Natural killer cell (primary cell): ENCODE measurements at places on chromosomes 4 and X. TPM values are rescaled to one million over a fixed set of nuclear protein-coding genes. Genes with fewer than 3 reads are reported as not detected.

DNA sequence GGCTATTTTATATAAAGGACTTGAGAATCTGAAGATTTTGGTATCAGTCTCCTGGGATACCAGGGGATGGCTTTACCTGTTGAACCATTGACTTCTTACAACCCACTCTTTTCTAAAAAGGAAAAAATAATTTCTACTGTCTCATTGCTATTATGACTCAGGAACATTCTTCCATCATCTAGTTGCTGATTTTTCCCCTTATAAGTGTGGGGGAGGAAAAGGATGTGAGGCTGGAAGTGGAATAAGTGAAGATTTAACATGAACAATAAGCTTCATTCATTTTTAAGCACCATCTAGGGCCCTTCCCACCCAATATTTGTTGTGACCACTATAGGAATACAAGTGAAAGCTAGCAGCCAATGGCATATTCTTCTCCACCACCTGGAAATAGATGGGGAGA, 10.6 kb upstream of the MND1 start:
- H3K4me1 ChIP-seq: no peaks in the 10 kb centered on the region
- no peaks in the 10 kb centered on the region for H3K27me3 ChIP-seq
- no peak overlapping the region for H3K4me3 ChIP-seq
- H3K36me3 ChIP-seq: no peaks in the 10 kb centered on the region

DNA sequence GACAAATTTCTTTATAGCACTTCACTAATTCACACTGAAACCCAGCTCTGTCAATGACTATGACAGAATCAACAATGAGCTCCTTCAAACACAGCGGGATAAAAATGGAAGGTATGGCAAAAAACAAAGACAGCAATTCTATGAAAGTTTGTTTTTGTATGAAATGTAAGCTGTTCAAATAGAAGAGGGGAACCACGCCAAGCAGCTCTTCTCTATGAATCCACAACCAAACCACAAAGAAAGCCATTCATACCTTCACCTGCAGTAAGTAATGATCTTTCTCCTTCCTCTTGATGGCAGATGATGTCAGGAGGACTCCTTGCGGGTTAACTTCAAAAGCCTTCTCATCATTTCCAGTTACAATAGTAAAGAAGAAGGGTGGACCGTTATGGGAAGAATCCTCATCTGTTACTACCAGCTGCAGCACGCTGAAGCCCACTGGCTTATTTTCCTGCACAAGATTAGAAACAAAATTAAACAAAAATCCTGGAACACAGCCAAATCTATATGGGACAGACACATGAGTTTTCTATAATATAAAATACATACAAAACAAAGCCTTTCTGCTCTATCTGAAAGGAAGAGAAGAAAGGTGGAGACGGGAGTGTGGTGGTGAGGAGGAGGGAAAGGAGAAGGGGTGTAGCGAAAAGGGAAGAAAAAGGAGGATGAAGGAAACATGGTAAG, 48.9 kb upstream of the MTNR1A start:
- DNase-seq: no peak
- no peaks in the 10 kb centered on the region for H3K4me1 ChIP-seq
- H3K4me3 ChIP-seq: no peak overlapping the region

DNA sequence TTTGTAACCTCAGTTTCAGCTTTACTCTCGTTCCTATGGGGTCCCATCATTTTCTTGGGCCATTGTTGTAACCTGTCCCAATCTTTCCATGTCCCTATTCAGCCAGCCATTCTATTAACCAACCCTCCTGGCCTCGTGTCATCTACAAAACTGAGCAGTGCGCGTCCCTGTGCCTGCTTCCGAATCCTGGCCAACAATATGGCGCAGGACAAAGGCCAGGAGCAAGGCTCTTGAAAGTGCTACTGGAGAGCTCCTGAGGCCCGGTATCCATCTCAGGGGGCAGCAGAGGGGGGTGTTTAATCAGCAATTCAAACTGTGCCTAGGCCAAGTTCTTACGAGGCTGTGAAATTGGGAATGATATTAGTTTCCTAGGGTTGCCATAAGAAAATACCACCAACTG, 41.2 kb upstream of the APLN start:
- H3K27me3 ChIP-seq: no peaks in the 10 kb centered on the region
- no peak overlapping the region for H3K27ac ChIP-seq
- H3K4me1 ChIP-seq: no peaks in the 10 kb centered on the region
- no peak for DNase-seq
- no peaks in the 10 kb centered on the region for H3K36me3 ChIP-seq
- no peak overlapping the region for H3K4me3 ChIP-seq

Gene SLC9A7
- 0.39 TPM for total RNA-seq

Gene PPARGC1A
- not detected for total RNA-seq

Gene NALF2
- not detected for total RNA-seq
